Stimulated activated CD8-positive, alpha-beta memory T cell treated with anti-CD3 and anti-CD28 coated beads, Interleukin-7, amount 100 ng/mL, for 1 hour (primary cell): ENCODE measurements at places on chromosomes 1 and 21.
A peak's percentile ranks its signal among the peaks of the same experiment; 100 is the strongest.

DNA sequence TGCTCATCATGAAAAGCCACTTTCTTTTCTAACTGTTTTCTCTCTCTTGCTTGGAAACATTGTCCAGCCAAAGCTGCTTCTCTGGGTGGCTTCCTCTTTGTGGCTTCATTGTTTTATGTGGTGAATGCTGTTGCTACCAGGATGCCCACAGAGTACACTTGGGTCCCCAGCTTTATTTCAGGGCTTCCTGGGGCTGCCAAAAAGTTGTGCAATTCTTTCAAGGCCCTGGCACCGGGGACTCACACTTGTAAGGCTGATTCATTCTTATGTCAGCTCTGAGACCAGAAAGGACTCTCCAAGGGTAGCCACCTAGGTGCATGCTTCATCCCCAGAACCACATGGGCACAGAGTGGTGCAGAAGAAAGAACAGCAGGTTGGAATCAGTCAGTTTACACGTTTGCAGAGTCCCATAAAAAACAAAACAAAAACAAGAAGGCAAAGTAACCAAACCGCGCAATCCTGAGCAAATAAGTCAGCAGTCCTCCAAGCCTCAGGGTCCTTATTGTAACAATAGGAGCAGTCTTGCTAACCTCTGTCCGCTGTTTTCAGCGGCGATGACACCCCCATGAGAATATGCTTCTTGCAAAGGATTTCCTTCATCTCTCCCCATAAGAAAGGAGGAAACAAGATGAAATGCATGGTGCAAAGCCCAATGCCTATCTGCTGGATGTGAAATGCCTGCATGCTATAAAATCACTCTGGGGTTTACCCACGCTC lies 89.9 kb upstream of the SSX2IP start:
- DNase-seq: no peak

DNA sequence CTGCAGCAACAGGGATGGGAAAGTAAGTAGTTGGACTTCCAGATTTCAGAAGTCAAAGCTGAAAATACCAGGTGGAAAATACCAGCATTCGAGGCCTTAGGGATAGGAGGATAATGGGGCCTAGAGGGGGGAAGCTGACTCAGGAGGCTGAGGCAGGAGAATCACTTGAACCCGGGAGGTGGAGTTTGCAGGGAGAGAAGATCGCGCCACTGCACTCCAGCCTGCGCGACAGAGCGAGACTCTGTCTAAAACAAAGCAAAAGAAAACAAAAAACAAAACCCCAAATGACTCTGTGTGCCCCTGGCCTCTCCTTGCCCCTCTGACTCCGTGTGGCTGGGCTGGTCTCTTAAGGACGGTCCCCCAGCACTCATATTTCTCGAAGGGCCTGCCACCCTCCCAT lies 3.4 kb downstream of the SH2D2A start:
- DNase-seq: no peak

- DNase-seq: no peak
These were observed 112.9 kb downstream of the FCRL5 start for GRCh38 chr1:157439302-157439954.

DNA sequence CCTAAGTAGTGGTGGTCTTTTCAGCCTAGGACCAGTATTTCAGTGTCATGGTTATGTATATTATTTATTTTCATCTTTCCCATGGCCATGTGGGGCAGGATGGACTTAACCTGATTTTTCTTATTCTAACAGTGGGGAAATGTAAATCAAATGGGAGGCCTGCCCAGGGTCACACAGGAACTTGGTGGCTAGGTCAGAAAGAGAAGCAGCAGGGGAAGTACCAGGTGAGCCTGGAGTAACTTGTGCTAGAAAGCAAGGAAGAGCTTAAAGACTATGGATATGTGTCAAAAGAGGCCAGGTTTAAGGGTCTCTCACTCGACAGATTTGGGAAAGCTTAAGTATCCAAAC lies 936 bp downstream of the ZFP69B start:
- no peak for DNase-seq

- no peak for DNase-seq
These were observed 42.2 kb downstream of the SPATA17 start for GRCh38 chr1:217673387-217673786.

DNA sequence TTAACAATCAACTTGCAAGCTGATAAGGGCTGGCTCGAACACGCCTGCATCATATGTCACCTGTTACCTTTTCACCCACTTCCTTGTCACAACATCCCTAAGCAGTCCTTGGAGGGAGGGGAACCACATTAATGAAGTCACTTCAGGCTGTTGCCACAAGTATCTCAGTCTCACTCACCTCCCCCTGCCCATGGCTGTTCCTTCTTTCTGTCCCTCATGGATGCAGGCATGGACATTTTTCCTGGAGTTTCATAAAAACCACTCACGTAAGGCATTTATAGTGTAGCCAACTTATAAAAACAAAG lies 76.8 kb upstream of the ANGPTL1 start:
- no peak for DNase-seq

GRCh38 chr1:36133484-36133883 lies 8.5 kb upstream of the COL8A2 start:
- DNase-seq: no peak

GRCh38 chr1:240538776-240539430 lies 73.1 kb downstream of the GREM2 start:
- no peak for DNase-seq

DNA sequence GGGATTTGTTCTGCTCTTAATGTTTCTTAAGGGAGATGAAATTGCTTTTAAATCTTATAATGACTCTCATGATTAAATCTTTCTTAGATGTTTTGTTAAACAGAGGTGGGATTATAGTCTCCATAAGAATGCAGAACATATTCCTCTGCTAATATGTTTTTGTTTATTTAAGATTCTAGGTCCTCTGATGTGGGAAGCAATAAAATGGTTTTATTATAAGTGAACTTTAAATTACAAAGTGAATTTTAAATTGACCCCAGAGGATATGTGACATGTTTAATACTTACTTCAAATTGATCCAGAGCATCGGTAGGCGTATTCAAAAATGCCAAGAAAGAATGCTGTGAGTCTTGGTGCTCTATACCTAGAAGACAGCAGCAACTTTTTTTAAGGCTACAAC lies 129.4 kb downstream of the COQ8A start:
- DNase-seq: no peak

DNA sequence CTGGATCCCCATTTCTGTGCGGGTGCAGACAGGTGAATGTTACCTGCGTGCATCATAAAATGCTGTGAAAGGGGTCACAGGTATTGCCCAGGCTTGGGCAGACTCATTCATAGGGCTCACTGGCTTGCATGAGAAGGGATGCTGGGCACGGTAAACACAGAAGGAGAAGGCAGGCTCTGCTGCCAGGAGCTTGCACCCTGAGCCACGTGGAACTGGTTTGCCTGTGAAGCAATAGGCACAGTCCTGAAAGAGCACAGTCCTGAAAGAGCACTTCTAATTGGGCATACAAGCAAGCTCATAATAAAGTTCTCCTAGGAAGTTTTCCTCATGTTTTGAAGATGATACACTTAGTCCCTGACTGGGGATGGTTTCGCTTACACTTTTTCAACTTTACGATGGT lies 40.9 kb downstream of the GALNT2 start:
- no peak for DNase-seq

GRCh38 chr1:924656-925560 lies 1.2 kb downstream of the SAMD11 start:
- no peak for DNase-seq

DNA sequence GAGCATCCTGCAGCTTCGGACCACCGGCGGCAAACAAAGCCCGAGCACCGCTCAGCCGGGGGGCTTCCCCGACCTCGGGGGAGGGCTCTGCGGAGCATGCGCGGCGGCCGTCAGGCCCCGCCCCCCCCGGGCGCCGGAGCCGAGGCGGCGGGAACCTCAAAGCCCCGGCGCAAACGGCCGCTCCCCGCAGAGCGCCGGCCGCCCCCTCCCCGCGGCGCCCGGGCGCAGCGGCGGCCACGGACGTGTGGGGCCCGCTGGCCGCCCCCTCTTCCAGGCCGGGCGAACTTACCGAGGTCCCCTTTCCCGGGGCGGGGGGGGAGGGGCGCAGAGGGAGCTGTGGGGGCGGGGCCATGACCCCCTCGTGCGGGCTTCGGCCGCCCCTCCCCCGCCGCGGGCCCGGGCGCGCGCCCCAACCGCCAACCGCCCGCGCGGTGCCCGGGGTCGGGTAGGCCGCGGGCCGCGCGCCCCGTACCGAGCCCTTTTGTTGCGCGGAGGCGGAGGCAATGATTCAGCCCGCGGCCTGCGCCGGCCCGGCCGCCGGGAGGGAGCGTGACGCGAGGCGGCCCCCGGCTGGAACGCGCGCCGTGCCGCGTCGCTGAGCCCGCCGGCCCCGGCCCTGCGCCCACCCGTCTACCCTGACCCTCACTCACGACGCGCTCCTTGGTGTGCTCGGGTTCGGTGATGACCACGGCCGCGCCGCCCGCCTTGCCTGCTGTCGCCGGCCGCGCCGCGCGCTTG lies 1.7 kb downstream of the RCC2 start:
- DNase-seq: peak; percentile 27

DNA sequence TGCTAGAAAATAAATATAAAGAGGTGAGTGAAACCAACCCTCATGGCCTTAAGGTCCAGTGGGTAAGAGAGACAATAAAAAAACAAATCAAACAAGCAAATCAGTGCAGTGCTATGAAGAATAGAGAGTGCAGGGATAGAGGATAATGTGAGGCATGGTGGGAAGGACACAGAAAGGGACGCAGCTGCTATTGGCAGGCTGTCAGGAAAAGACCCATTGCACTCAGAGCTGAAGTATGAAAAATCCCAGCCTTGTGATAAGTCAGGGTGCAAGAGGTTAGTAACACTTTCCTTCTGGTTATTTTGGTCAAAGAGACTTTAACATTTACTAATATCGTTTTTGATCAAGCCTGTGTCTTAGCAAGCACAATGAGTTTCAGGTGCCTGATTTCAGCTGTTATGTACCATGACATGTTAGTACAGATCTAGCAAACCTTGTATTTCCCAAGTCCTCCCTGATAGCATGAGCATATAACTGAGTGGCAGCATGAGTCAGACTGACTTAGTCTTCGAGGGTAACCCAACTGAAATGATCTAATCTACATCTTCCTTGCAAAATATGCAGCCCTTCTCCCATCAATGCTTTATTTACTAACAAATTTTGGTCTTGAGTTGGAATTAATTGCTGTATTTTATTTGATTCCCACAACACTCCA lies 31.7 kb downstream of the CHML start:
- no peak for DNase-seq

DNA sequence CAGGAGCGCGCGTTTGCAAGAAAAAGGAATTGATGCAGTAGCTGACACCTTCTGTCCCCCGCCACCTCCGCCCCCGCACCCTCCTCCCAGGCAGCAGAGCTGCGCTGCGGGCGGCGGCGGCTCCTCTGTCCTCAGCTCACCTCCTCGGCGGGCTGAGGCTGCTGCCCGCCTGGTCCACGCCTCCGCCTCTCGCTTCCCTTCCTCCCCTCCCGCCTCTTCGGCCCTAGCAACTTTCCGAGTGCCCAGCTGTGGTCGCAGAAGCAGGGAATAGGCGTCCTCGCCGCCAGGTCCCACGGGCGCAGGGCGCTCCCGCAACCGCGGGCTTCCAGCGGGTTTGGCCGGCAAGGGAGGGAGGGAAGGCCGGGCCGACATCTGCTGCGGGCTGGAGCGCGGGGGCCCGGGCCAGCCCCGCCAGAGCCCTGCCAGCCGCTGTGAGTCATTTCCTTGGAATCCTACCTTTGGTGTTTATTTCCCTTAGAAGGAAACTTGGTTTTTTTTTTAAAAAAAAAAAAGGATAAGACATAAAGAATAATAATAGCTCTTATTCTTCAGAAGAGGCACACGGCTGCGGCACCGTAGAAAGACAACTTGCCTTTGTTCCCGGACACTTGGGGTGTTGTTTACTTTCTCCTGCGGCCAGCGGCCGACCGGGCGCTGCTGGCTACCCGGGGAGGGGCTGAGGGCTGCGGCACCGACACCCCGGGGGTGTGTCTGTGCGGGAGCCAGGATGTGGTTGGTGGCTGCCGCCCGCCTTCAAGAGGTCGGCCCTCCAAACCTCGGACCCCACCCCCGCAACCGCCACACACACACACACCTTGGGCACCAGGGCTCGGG lies 1.1 kb downstream of the SERTAD4 start:
- no peak for DNase-seq

- DNase-seq: no peak
These were observed 265.9 kb upstream of the FAM78B start for GRCh38 chr1:166432655-166433054.

- DNase-seq: no peak
These were observed 9.1 kb upstream of the TRABD2B start for GRCh38 chr1:48006264-48006663.

DNA sequence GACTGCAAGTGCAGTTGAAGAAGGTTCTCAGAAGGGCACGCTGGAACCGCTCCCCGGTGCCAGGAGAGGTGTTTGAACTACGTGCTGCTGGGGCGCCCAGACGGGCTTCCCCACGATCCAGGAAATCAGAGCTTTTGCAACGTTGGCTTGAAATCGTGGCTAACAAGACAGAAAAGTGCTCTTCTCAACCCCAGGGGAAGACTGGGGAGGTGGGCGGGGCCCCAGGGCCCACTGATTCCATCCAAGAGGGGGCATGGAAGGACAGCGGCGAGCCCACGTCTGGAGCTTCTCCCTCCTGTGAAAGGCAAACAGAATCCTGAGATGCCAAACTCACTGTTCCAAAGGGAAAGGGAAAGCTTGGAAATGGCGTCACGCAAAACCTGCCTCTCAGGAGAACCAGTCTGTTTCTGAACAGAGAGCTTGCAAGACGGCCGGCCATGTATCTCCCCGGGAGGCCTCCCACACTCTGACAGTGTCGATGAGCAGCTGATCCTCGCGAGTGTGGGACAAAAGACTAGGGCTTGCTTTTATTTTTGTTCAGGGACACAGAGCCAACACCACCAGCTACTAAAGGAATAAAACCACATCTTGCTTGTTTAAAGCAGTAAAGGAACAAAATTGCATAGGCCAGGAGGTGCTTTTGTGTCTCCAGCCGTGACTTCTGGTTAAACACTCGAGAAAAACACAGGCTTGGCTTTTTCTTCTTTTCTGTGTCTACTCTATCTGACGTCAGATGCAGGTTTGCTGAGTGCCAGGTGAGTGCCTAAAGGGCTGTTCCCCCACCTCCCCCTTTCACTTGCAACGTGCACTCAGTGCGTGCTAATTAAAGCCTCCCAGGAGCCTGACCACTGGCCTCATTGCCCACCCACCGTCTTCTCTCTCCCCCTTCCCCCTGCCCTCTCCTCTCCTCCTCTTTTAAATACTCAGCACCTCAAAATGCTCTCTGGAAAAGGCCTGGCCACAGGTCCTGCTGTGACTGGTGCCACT lies 41.5 kb downstream of the LRRC3 start:
- DNase-seq: no peak

GRCh38 chr1:66506991-66507390 lies 27.0 kb upstream of the SGIP1 start:
- no peak for DNase-seq

DNA sequence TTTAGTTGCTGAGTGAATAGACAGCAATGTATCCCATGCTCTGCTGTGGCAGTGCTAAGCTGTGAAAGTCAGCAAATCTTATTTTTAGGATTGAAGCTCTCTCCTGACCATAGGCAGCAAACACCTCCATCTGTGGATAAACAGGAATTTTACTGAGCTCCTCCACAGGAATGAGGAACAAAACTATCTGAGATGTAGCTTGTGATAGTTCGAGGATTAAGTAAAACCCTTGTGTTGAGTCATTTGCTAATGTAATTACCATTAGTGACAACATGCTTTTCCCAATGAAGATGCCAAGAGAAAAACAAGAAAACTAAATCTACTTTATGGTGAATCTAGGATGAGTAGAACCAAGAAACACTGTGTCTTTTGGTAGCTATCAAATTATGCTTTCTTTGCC lies 122.7 kb downstream of the CLEC20A start:
- DNase-seq: no peak
